ENCODE measurements at places on chromosomes 5 and 9. TPM values are rescaled to one million over a fixed set of nuclear protein-coding genes. Genes with fewer than 3 reads are reported as not detected.

- DNase-seq: no peak
These were observed 8.4 kb upstream of the SAP30L start for GRCh38 chr5:154437281-154437965.

Gene HCN1
- total RNA-seq: not detected

- DNase-seq: no peak
These were observed 607.2 kb upstream of the CLINT1 start for GRCh38 chr5:158466191-158466590.

DNA sequence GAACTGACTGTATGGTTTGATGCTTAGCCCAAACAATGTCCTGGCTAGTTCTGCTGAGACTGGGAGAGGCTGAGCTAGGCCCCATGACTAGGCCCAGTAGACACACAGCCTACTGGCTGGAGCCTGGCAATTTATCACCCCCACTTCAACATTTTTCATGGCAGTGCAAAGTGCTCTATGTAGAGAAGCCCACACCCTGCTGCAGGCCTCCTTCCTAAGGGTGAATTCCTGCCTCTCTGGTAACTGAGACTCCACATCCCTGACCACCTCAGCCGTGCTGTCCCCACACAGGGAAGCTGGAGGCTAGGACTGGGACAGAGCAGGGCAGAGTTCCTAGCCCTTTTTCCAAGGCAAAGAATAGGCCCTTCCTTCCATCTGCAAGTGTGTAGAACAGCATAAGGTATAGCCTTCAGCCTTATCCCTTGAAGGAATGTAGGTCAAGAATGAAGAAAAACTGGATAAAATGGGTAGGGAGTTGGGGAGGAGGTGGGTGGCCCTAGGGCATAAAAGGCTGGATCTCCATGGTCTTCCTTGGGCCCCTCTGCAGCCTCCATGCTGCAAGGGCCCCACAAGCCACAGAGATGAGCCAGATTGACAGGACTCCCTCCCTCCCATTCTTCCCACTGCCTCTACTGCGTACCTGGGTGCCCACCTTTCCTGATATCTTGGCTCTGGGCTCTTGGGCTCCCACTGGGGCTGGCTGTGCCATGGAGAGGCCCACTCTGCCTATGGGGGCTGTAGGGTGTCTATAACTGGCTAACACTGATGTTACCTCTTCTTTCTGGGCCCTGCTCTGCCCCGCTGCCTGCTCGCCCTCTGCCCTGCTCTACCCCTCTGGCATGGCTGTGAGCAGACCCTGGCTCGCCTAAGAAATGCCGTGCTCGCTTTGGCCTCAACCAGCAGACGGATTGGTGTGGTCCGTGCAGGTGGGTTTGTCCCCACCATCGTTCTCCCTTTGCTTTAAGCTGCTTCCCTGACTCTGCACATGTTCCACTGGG lies 29.8 kb downstream of the TCF7 start:
- no peak for DNase-seq

Gene KCNV2
- total RNA-seq: not detected

DNA sequence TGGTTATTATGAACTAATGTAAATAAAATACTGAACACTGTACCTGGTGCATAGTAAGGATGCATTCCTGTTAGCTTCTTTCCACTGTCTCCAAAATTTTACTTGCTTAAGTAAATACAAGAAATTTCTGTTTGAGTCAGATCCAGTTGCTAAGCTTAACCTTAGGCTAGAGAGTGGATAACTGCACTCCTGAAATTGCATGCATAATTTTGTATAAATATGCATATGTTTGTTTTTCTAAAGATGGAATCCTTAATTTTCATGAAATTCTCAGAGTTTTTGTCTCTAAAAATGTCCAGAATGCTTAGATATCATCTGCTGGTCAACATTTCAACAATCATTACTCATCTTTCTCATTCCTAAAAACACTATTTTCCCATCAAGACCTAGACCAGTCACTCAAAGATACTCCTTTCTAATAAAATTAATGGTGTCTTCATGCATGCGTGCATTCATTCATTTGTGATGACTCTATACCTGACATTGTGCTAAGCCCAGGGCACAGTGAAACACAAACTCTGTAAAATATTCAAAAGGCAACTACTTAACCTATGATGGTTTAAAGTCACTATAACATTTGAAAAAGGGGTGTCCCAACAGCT lies 284.8 kb downstream of the SEC61B start:
- no peak for DNase-seq

GRCh38 chr5:150246429-150246828 lies 43.1 kb downstream of the CAMK2A start:
- DNase-seq: no peak

Gene GOLM1
- 47.3 TPM for total RNA-seq

- DNase-seq: no peak
These were observed 896.6 kb downstream of the TLE1 start for GRCh38 chr9:80792726-80793125.

DNA sequence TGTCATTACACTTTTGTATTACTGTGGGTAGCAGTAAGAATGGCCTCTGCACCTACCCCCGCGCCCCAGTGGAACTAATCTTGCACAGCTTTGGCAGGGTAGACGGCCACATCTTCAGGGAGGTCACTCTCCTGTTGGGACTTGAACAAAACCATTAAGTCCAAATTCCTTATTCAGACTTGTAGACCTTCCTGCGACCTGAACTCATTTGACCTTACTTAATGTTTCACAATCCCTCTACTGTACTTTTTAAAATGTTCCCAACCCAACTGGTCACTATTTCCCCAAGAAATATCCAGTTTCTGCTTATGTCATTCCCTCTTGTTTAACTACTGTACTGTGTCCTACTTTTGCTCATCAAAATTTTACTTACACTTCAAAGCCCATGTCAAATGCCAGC lies 5.3 kb upstream of the FAM120AOS start:
- no peak for DNase-seq

Data from HT1080 (cell line).